Spleen (tissue), 13 donors: ENCODE measurements at places on chromosomes 2 and 18. TPM values are rescaled to one million over a fixed set of nuclear protein-coding genes. Genes with fewer than 3 reads are reported as not detected.

- no peak for DNase-seq
Observed at GRCh38 chr18:7616661-7617060, 49.5 kb downstream of the PTPRM start.

Gene CYP26B1
- total RNA-seq: 3.5 TPM

DNA sequence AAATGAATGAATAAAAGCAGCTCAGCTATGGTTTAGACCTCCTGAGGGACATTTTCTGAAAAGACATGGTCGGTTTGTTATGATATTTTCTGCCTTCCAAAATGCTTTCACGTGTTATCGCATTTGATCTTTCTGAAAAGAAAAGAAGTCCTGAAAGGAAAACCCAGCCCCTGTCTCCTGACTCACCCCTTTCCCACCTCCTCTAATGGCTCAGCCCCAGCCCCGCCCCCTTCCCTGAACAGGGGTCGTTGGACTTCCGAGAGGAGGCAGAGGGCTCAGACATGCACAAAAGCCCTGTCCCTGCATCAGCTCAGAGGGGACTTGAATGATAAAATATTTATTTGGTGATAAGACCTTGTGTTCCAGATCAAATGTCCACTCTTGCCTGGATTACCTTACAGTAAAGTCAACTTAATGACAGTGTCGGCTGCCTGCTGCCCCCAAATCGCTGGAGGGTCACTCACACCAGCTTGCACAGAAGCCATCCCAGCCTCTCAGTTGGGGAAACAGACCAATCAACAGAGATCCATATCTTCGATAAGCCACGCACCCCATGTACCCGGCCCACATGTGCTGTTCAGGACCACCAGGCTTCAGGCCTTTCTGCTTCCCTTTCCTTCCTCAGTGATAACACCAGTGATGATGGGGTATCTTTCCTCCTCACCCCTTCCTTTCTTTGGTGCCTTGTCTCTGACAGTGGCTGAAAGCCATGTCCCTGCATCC, 69.6 kb downstream of the CLHC1 start:
- no peak for DNase-seq

- DNase-seq: no peak
Observed at GRCh38 chr2:237257471-237257951, 156.5 kb downstream of the COL6A3 start.

Gene DCDC2C
- not detected for total RNA-seq

- DNase-seq: no peak
Observed at GRCh38 chr18:43276491-43276890, 799 bp downstream of the SYT4 start.

- no peak for DNase-seq
Observed at GRCh38 chr2:201974171-201975100, 59.2 kb upstream of the FZD7 start.

Gene IL1RL1
- total RNA-seq: 2.2 TPM

DNA sequence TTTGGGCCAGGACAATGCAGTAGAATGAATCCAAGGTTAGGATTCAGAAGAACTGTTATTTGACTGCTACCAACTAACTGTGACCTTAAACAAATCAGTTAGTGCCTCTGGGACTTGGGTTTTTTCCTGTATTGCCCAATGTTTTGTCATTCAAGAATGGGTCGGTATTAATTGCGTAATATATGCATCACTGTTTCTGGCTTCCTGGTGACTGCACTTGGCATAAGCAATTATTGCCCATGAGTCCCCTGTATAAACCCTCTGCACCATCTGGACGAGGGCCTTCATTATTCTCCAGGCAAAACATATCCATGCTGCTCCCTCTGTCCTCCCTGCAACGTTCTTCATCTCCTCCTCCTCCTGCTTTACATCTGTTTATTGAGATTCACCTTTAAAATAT, 255.8 kb upstream of the LRRTM1 start:
- DNase-seq: no peak

Gene MARCHF4
- total RNA-seq: not detected

- no peak for DNase-seq
Observed at GRCh38 chr2:143717536-143718168, 588.4 kb downstream of the ARHGAP15 start.

Gene ABCG8
- total RNA-seq: 0.20 TPM

- no peak for DNase-seq
Observed at GRCh38 chr2:236998758-236999157, 86.9 kb upstream of the COPS8 start.

Gene SH3BP4
- 10.2 TPM for total RNA-seq

GRCh38 chr2:191582355-191582754, 95.6 kb upstream of the NABP1 start:
- no peak for DNase-seq

Gene MSH2
- total RNA-seq: 18.1 TPM

DNA sequence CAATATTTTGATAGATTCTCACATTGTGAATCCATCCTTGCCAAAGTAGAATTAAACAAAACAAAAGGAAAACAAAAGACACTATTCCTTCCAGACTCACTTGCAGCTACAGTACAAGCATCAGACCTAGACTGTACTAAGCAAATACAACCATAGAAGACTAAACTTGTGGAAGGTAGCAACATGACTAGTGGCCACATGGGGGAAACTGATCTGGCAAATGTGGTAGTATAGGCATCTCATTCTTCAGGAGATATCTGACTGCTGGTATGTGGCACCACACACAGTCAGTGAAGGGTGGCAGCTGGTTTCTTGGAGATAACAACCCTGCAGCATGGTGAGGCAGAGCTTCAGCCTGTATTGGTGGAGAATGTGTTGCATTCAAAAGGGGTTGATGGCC, 81.0 kb upstream of the ACVR2A start:
- no peak for DNase-seq

- DNase-seq: no peak
Observed at GRCh38 chr2:96847586-96847985, 3.8 kb upstream of the ANKRD23 start.

Gene SH3RF3
- 7.1 TPM for total RNA-seq

GRCh38 chr18:22790545-22791309, 142.4 kb upstream of the RBBP8 start:
- no peak for DNase-seq

- DNase-seq: no peak
Observed at GRCh38 chr18:31203794-31204148, 41.1 kb upstream of the DSC1 start.

- no peak for DNase-seq
Observed at GRCh38 chr2:201852878-201853415, 46.6 kb downstream of the CDK15 start.

Gene DNAH7
- total RNA-seq: 0.34 TPM

Gene INHBB
- 0.72 TPM for total RNA-seq

GRCh38 chr2:57434972-57435371, 611.6 kb upstream of the VRK2 start:
- DNase-seq: no peak

DNA sequence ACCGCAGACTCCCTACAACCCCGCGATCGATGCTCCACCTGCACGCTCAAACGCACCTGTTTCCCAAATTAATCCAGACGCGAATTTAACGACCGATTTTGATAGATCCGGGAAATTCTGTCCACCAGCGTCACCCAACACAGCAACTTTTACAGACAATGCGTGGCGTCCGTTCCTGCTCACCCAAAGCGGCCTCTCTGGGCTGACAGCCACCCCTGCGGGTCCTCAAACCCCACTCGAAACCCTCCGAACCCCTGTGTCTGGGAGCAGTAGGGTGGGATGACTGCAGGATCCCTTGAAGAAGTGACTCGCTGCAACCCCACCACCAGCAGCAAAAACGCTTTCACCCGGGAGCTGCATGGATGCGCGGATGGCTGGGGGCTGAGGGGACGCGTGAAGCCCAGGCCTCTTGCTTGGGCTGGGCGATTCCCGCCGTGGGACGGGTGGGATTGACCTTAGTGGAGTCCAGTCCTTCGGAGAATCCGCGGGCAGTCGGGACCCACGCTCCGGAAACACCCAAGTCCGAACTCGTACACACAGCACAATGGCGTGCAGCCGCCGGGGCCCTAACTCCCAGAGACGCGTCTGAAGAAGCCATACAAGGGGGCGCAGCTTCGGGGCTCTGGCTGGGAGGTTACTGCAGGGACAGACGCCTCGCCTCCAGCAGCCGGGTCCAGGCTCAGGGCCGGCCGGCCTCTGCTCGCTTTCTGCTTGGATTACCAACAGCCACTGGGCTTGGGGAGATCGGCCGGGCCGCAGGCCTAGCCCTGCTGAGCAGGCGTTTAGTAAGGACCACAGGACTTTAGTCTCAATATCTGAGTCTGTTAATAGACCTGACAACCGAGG, 31.1 kb upstream of the ATP6V1B1 start:
- no peak for DNase-seq

DNA sequence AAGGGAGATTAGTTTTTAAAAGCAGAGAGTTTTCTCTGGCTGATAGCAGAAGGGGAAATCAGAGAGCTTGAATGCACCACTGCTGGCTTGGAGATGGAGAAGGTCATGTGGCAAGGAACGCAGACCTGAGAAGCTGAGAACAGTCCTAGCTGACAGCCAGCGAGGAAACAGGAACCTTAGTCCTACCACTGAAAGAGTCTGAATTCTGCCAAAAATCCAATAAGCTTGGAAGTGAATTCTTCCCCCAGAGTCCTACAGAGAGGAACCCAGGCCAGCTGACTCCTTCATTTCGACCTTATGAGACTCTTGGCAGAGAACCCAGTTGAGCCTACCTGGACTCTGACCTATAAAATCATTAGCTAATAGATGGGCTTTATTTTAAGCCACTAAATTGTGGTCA, 371.9 kb upstream of the TNP1 start:
- no peak for DNase-seq

- DNase-seq: no peak
Observed at GRCh38 chr2:180630756-180631155, 349.6 kb upstream of the UBE2E3 start.

Gene ALPG
- not detected for total RNA-seq

- DNase-seq: peak; percentile 93
Observed at GRCh38 chr18:2656237-2656980, 883 bp downstream of the SMCHD1 start.

Gene DRC1
- 0.23 TPM for total RNA-seq

DNA sequence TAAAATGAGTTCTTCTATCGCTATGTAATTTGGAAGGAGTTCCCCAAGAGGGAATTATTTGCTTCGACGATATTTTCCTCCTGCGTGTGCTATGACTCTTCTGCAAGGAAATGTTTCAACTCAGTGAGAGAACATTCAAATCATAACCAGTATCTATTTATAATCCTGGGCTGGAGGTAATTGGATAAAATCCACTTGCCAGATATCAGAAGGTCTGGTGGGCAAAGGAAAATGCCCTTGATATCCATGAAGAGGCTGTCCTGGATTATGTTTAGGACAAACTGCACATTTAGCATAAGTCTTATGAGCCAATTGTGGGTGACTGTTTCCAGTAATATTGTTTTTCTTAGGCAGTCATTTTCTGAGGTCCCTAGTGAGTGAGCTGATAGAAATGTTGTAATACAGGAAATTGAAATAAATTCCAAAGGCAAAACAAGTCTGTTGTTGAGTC, 17.7 kb downstream of the RPIA start:
- no peak for DNase-seq

- DNase-seq: peak; percentile 48
Observed at GRCh38 chr18:78790960-78791359, 188.7 kb upstream of the SALL3 start.

DNA sequence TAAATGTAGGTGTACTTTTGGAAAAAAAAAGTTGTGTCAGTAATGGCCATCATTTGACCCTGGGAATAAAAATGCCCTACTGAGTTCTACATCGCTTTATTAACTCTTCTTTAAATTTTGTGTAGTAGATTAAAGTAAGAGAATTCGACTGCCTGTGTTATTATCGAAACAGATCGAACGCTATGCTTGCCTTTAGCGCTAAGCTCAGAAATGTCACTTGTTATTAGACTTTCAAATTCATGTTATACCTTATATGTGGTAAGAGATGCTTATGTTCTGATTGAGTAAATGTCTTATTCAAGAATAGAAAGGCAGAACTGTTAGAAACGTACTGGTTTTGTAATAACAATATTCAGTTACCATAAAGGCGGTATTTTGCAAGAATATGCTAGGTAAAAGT, 1.4 kb downstream of the UGP2 start:
- no peak for DNase-seq

DNA sequence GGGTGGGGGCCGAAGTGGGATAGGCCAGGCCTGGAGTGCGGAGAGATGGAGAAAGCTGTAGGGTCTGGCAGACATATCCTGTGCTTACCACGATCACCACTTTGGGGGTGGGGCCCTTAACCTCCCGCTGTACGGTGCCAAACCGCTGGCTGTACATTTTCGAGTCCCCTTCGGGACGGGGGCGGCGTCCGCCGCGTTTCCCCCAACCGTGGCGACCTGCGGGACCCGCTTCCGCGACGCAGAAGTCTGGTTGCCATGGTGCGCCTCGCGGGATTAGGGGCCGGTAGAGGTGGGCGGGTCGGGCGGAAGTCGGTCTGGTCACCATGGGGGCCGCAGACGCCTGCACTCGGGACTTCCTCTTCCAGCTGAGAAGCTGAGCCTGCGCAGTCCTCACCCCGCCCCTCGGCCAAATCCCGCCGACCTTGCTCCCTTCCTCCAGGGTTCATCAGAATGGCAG, at the start of gene CFAP53:
Gene CFAP53 (minus strand): TSS at position 248 of the 457 bp plus-strand sequence. CDS start 91 bp downstream, at position 157.
- peak; percentile 99 for DNase-seq
